Activated CD4-positive, alpha-beta memory T cell treated with anti-CD3 and anti-CD28 coated beads for 36 hours (primary cell): ENCODE measurements at places on chromosomes 16 and 17.

- H3K27me3 ChIP-seq = no peaks in the 10 kb centered on the region
- DNase-seq = no peak
- H3K4me3 ChIP-seq = no peak overlapping the region
- H3K4me1 ChIP-seq = no peaks in the 10 kb centered on the region
- no peak overlapping the region for H3K27ac ChIP-seq
Observed at GRCh38 chr17:39946551-39947330, 16.1 kb upstream of the GSDMA start.

GRCh38 chr17:38783227-38783626 is 16.1 kb downstream of the PIP4K2B start:
- no peak for DNase-seq
- peaks cover 27% of the 10 kb centered on the region for H3K36me3 ChIP-seq
- no peak overlapping the region for H3K27ac ChIP-seq
- no peaks in the 10 kb centered on the region for H3K27me3 ChIP-seq
- no peak overlapping the region for H3K4me3 ChIP-seq

DNA sequence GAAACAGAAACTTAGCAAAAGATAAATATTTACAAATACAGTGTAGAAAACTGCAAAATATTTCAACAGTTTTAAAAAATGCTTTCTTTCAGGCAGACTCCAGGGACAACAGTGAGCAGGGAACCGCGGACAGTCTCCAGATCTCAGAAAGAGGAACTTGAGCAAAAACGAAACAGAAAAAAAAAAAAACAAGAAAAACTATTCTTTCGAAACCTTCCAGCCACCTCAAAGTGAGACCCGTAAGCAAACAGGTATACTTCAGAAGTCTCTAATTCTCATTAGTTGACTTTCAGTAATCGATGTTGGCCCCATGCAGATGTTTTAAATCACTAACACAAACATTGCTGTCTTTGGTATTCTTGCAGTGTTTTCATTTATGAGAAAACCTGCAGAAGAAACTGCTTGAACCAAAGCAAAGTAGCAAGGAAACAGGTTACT is 15.7 kb upstream of the CCL1 start:
- H3K4me3 ChIP-seq = no peak overlapping the region
- DNase-seq = peak; percentile 43
- peaks cover 50% of the 10 kb centered on the region for H3K4me1 ChIP-seq
- H3K27me3 ChIP-seq = peaks cover 26% of the 10 kb centered on the region

- peak overlapping the region; percentile 44 for H3K27ac ChIP-seq
- peaks cover 51% of the 10 kb centered on the region for H3K4me1 ChIP-seq
- H3K4me3 ChIP-seq = peak overlapping the region; percentile 21
- peaks cover 12% of the 10 kb centered on the region for H3K27me3 ChIP-seq
Observed at GRCh38 chr16:27281243-27281642, 12.7 kb upstream of the NSMCE1 start.

DNA sequence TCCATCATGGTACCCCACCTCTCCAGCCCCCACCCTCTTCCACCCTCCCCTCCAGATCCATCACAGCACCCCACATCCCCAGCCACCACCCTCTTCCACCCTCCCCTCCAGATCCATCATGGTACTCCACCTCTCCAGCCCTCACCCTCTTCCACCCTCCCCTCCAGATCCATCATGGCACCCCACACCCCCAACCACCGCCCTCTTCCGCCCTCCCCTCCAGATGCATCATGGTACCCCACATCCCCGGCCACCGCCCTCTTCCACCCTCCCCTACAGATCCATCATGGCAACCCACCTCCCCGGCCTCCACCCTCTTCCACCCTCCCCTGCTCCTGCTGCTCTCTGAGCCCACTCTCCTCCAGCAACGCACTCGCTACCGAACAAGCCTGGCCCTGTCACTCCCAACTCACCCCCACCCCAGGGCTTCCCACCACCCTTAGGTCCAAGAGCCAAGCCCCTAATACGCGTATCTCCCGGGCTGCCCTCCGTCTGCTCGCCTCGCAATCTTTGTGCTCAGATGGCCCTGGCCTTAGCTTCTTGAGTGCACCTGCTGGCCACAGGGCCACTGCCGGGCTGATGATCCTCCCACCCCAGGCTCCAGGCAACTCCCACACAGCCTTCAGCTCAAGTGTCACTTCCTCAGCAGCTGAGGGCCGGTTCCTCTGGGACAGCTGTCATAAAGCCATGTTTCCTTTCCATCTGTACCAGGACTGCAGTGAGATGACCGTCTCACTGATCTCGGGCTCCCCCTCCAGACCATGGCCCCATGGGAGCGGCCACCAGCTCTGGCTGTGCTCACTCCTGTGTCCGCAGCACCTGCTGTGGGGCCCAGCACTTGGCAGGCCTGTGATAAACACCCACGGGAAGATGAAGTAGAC is 25.5 kb downstream of the KDM8 start:
- H3K27ac ChIP-seq = peak overlapping the region; percentile 26
- H3K27me3 ChIP-seq = no peaks in the 10 kb centered on the region
- H3K4me3 ChIP-seq = no peak overlapping the region
- DNase-seq = no peak
- H3K4me1 ChIP-seq = peaks cover 53% of the 10 kb centered on the region
- H3K36me3 ChIP-seq = peaks cover 42% of the 10 kb centered on the region

GRCh38 chr17:34859652-34860051 is 101.6 kb downstream of the CCT6B start:
- no peak overlapping the region for H3K27ac ChIP-seq
- DNase-seq = peak; percentile 24
- peaks cover 21% of the 10 kb centered on the region for H3K4me1 ChIP-seq
- H3K36me3 ChIP-seq = no peaks in the 10 kb centered on the region
- peaks cover 9% of the 10 kb centered on the region for H3K27me3 ChIP-seq
- no peak overlapping the region for H3K4me3 ChIP-seq

- H3K27ac ChIP-seq = no peak overlapping the region
- H3K4me3 ChIP-seq = no peak overlapping the region
- no peaks in the 10 kb centered on the region for H3K27me3 ChIP-seq
- no peak for DNase-seq
Observed at GRCh38 chr17:47165137-47165536, 24.0 kb downstream of the CDC27 start.

DNA sequence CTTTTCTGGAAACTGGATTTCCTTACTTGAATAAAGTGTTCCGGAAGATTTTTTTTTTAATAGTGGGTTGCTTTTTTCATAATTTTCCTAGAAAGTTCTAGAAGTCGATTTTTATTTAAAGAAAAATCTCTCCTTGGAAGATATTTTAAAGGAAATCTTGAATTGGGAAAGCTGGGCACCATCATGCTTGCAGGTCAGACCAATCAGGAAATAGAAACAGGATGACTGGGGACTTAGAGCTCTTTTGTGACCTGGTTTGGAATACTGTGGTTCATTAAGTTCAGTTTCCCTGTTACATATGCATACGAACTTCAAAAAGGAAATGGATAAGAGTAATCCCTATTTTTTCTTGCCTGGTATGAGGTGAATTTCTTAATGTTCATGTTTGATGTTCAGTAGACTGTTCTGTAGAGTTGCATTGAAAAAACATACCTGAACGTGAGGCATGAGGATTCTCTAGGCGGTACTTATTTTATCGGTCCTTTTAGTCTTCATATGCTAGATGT is 1.2 kb downstream of the NFATC3 start:
- peak overlapping the region; percentile 86 for H3K4me3 ChIP-seq
- no peaks in the 10 kb centered on the region for H3K27me3 ChIP-seq
- peaks cover 63% of the 10 kb centered on the region for H3K4me1 ChIP-seq
- DNase-seq = no peak

DNA sequence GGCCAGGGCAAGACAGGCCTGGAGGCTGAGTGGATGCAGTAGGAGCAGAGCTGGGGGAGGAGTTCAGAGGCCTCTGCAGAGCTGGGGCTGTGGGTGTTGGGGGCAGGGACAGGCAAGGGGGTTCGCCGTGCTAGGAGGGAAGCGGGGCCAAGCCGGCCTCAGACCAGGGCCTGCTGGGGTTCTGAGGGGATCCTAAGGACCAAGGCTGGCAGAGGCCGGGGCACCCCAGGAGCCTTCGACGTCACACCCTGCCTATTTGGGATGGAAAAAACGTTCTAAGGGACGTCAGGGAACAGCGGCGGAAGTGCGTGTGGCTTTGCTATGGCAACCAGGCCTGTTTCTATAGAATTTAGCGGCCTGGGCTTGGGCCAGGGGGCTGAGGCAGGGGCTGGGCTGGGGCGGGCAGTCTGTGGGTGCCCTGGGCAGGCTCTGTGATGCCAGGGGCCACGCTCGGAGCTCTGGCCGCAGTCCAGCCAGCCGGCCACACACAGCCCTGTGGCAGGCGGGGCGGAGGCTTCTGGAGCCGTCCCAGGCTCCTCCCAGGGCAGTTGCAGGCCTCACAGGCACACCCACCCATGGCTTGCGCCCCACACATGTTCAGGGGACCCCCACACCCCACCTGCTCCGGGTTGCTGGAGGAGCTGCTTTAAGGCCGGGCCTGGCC is 3.7 kb downstream of the TRAF7 start:
- H3K4me3 ChIP-seq = no peak overlapping the region
- H3K27me3 ChIP-seq = no peaks in the 10 kb centered on the region
- H3K4me1 ChIP-seq = peaks cover 25% of the 10 kb centered on the region
- H3K27ac ChIP-seq = no peak overlapping the region

GRCh38 chr17:20172376-20172775 is 163.2 kb downstream of the SPECC1 start:
- H3K27ac ChIP-seq = no peak overlapping the region
- H3K36me3 ChIP-seq = no peaks in the 10 kb centered on the region
- no peaks in the 10 kb centered on the region for H3K4me1 ChIP-seq
- DNase-seq = no peak
- H3K27me3 ChIP-seq = no peaks in the 10 kb centered on the region
- H3K4me3 ChIP-seq = no peak overlapping the region

GRCh38 chr17:50056961-50057330 is 1.0 kb downstream of the ITGA3 start:
- H3K4me1 ChIP-seq = peaks cover 17% of the 10 kb centered on the region
- no peak for DNase-seq
- H3K4me3 ChIP-seq = peak overlapping the region; percentile 87
- no peak overlapping the region for H3K27ac ChIP-seq

DNA sequence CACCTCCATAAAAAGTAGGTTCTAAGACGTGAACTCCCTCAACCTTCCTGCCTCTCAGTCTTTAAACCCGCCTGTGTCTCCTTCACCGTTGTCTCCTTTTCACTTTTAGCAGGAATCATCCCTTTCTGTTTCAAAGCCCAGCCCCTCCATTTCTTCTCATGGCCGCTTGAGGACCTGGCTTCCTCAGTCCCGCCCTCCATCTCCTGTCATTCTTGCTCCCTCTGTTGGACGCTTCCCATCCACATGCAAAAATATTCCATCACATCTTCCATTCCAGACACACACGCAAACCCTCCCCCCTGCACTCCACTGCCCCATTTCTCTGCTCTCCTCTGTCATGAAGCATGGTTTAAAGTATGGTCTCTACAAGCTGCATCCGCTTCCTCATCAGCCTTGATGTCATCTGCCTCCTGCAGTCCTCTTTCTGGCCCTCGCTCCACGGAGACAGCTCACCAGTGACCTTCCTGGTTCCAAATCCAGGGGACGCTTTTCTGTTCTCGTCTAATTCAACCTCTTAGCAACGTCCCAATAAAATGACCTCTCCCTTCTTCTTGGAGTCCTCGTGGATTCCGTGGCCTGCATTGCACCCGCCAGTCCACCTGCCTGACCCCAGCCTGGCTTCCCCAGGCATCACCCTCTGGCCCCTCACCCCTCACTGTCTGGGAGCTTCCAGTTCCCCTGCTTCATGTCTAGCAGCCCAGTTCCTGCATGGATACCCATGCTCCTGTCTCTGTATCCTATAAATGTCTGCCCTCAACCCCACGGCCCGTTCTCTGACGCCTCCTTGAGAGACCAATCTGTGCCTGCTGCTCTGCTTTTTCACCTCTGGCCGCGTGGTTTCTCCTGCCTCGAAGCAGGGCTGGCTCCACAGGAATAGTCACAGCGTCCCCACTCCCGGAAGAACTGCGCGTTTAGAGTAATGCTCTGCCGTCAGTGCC is 26.2 kb downstream of the ANKRD40 start:
- H3K36me3 ChIP-seq = no peaks in the 10 kb centered on the region
- no peak overlapping the region for H3K4me3 ChIP-seq
- DNase-seq = no peak
- peaks cover 9% of the 10 kb centered on the region for H3K27me3 ChIP-seq
- no peak overlapping the region for H3K27ac ChIP-seq

GRCh38 chr17:63840591-63841349 is 1.7 kb downstream of the SMARCD2 start:
- H3K36me3 ChIP-seq = peaks cover 8% of the 10 kb centered on the region
- peak overlapping the region; percentile 92 for H3K27ac ChIP-seq
- H3K27me3 ChIP-seq = no peaks in the 10 kb centered on the region
- no peak for DNase-seq
- peaks cover 31% of the 10 kb centered on the region for H3K4me1 ChIP-seq
- peak overlapping the region; percentile 95 for H3K4me3 ChIP-seq

GRCh38 chr16:47110939-47111338 is 32.8 kb downstream of the NETO2 start:
- no peak for DNase-seq
- peaks cover 21% of the 10 kb centered on the region for H3K4me1 ChIP-seq
- H3K27ac ChIP-seq = no peak overlapping the region
- H3K4me3 ChIP-seq = no peak overlapping the region

DNA sequence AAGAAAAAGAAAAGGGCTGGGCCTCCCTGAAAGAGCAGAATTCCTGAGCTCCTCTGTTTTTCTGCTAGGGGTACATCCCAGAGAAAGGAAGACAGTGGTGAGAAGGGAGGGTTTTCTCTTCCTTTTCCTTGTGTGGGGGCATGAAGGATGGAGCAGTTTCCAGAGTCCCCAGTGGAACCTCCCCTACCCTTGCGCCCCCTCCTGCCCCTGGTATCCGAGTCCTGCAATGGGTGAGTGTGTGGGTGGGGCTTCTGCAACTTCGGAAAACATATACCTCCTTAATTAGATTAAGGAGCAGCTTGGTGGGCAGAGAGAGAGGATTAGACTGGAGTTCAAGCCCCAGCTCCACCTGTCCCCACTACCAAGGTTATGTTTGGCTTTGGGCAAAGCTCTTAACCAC is 5.4 kb upstream of the GIP start:
- H3K27me3 ChIP-seq = peaks cover 36% of the 10 kb centered on the region
- peaks cover 3% of the 10 kb centered on the region for H3K4me1 ChIP-seq
- H3K27ac ChIP-seq = no peak overlapping the region
- no peak for DNase-seq
- H3K4me3 ChIP-seq = no peak overlapping the region

DNA sequence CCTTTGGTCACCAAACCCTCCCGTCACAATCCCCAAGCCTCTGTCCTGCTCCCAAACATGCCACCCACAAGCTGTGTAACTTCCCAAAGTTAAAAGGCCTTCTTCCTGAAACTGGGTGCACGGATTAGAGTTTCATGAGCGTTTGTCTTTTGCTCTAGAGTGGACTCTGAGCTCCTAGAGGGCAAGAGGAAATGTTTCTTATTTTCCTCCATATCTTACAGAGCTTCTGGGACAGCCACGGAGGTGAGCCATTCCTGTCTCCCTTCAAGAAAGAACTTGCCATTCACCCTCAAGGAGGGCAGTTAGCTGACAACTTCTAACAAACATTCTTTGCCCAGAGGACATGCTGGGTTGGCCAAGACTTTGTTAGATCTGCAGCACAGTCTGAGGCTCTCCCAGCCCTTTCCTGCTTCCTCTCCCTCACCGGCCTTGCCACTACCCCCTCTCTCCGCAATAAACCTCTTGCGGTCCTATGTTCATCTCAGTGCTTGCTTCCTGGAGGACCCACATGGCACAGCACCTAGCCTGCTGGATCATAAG is 2.6 kb upstream of the MYCBPAP start:
- no peak overlapping the region for H3K4me3 ChIP-seq
- no peak overlapping the region for H3K27ac ChIP-seq
- no peaks in the 10 kb centered on the region for H3K27me3 ChIP-seq
- H3K36me3 ChIP-seq = no peaks in the 10 kb centered on the region
- no peak for DNase-seq

- H3K27ac ChIP-seq = no peak overlapping the region
- H3K27me3 ChIP-seq = peaks cover 12% of the 10 kb centered on the region
- no peak overlapping the region for H3K4me3 ChIP-seq
- H3K36me3 ChIP-seq = no peaks in the 10 kb centered on the region
- H3K4me1 ChIP-seq = no peaks in the 10 kb centered on the region
Observed at GRCh38 chr16:50859628-50860360, 117.9 kb downstream of the CYLD start.
